ENCODE measurements at places on chromosomes 6 and 20.

- H3K4me3 ChIP-seq, result peak overlapping the region; percentile 80
- no peaks in the 10 kb centered on the region for H3K36me3 ChIP-seq
- peak overlapping the region; percentile 66 for H3K27ac ChIP-seq
- no peak for DNase-seq
Measured at GRCh38 chr20:17679941-17680835, 1.9 kb downstream of the RRBP1 start.

DNA sequence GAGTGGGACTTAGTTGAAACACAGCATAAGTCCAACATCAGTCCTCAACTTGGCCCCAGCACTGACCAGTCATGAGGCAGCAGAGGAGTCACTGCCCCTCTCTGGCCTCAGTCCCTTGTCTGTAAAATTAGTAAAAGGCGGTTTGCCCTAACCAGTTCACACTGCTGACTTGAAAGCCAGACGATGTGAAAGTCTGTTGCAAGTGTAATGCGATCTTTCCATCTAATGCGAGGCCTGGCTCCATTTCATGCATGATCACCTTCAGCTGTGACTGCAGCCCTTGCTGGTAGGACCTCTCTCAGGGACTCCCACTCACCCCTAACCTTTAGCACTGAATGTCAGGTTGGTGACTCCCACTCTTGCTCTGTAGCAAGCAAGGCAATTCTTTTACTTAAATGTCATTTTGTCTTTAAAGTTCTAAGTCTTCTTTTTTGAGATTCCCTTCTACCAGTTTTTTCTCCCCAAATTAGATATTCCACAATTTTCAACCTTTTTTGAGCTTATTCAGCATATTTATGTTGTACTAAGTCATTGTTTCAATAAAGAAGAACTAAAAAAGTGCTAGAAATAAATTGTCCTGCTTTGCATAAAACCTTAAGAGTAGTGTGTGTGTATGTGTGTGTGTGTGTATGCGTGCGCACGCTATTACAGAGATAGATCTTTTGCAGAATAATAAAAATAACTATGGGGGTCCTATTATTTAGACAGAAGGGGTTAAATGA lies 245.5 kb downstream of the PACRG start:
- no peak overlapping the region for H3K27ac ChIP-seq
- H3K36me3 ChIP-seq, result no peaks in the 10 kb centered on the region
- no peak overlapping the region for H3K4me3 ChIP-seq

GRCh38 chr6:165514621-165515020 lies 148.4 kb downstream of the PDE10A start:
- H3K27me3 ChIP-seq, result no peaks in the 10 kb centered on the region
- DNase-seq, result no peak
- H3K4me3 ChIP-seq, result no peak overlapping the region

GRCh38 chr20:944148-944547 lies 28.0 kb upstream of the ANGPT4 start:
- H3K36me3 ChIP-seq, result no peaks in the 10 kb centered on the region
- no peaks in the 10 kb centered on the region for H3K4me1 ChIP-seq
- DNase-seq, result no peak
- peaks cover 10% of the 10 kb centered on the region for H3K27me3 ChIP-seq
- H3K4me3 ChIP-seq, result no peak overlapping the region
- H3K27ac ChIP-seq, result no peak overlapping the region

DNA sequence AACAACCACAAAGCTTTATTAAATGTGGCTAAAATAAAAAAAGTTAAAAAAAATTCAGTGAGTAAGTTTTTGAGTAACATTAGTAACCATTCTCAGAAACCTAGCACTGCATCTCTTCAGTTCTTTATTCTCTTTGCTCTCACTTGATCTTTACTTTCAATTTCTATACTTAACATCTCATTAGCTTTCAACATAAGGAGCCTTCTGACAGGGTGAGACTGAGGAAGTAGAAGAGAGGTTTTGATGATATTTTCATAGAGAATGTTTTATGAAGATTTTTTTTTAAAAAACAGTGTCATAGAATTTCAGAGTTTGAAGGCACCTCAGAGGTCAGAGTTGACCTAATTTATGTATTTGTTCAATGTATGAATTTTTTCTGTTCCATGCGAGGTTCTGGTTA lies 60.8 kb downstream of the FAM83B start:
- DNase-seq, result no peak
- H3K4me1 ChIP-seq, result no peaks in the 10 kb centered on the region
- no peak overlapping the region for H3K4me3 ChIP-seq
- no peak overlapping the region for H3K27ac ChIP-seq

DNA sequence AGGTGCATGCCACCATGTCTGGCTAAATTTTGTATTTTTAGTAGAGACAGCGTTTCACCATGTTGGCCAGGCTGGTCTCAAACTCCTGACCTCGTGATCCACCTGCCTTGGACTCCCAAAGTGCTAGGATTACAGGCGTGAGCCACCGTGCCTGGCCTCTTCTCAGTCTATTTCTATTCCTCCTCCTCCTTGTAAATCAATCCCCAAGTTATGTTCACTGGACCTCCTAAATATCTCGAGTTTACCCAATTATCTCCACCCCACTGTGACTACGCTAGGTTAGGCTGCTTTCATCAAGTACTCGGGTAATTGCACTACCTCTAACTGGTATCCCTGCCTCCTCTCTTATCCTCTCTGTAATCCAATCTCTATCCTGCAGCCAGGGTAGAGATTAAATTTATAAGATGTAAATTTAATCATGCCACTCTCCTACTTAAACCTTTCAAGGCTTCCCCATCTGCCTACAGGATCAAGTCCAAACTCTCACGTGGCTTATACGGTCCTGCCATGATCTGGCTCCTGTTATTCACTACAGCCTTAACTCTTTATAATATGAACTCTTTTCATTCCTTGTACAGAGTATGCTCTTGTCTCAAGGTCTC lies 837 bp upstream of the MAD2L1BP start:
- peaks cover 28% of the 10 kb centered on the region for H3K36me3 ChIP-seq
- DNase-seq, result no peak
- H3K27me3 ChIP-seq, result no peaks in the 10 kb centered on the region
- H3K27ac ChIP-seq, result peak overlapping the region; percentile 96
- peaks cover 55% of the 10 kb centered on the region for H3K4me1 ChIP-seq

DNA sequence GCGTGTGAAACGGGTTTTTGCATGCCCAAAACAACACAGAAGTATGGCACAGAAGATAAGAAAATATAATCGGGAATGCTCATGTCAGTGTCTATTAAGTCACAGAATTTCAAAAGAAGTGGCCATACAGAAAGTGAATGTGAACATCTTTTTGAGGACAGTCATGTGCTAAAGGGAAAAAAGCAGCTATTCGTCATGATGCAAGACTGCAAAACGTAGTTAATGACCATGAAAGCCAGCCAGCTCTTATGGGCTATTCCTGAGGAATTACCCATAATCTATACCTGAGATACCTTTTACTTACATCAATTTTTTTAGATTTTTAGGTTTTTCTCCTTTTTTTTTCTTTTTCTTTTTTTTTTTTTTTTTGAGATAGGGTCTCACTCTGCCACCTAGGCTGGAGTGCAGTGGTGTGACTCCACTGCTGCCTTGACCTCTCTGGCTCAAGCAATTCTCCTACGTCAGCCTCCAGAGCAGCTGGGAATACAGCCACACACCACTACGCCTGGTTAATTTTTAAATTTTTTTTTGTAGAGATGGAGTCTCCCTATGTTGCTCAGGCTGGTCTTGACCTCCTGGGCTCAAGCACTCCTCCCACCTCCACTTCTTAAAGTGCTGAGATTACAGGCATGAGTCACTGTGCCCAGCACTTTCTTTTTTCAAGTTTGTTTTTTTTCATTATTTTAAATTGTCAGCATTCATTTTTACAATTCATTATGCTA lies 18.1 kb upstream of the ZBP1 start:
- H3K36me3 ChIP-seq, result peaks cover 5% of the 10 kb centered on the region
- peaks cover 32% of the 10 kb centered on the region for H3K27me3 ChIP-seq
- no peak overlapping the region for H3K27ac ChIP-seq
- no peak overlapping the region for H3K4me3 ChIP-seq

GRCh38 chr20:60587986-60588385 lies 629.8 kb downstream of the CDH26 start:
- H3K27me3 ChIP-seq, result no peaks in the 10 kb centered on the region
- no peaks in the 10 kb centered on the region for H3K36me3 ChIP-seq
- no peak overlapping the region for H3K4me3 ChIP-seq
- no peak overlapping the region for H3K27ac ChIP-seq
- H3K4me1 ChIP-seq, result no peaks in the 10 kb centered on the region

DNA sequence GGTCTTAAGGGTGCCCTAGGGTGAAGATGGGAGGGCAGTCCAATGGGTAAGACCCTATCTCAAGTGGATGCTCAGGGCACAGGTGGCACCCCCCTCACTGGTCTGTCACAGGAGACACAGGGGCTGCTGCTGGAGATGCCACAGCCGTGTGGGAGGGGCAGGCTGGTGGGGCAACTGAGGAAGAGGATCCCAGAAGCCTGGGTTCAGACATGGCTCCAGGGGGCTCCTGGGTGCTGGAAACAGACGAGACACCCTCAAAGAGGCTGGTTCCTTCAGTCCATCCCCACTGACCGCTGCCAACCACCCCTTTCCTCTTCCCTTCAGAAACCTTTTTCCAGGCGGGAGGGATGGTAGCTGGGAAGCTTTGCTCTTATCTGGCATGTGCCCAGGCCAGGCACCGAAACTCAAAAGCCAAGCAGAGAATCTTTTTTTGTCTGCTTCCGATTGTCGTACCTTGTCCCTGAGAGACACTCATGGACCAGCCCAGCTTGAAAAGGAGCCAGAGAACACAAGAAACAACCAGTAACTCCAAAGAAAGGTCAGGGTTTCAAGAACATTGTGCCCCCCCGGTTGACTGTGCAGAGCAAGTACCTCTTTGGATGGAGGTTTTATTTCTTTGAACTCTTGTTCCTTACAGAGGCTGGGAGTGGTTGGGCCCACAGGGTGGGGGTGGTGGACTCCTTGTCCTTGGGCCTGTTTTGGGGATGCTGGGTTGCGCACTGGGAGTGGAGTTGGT lies 28.5 kb upstream of the EMILIN3 start:
- H3K27me3 ChIP-seq, result no peaks in the 10 kb centered on the region
- DNase-seq, result no peak
- H3K4me3 ChIP-seq, result no peak overlapping the region
- H3K36me3 ChIP-seq, result no peaks in the 10 kb centered on the region
- no peaks in the 10 kb centered on the region for H3K4me1 ChIP-seq

DNA sequence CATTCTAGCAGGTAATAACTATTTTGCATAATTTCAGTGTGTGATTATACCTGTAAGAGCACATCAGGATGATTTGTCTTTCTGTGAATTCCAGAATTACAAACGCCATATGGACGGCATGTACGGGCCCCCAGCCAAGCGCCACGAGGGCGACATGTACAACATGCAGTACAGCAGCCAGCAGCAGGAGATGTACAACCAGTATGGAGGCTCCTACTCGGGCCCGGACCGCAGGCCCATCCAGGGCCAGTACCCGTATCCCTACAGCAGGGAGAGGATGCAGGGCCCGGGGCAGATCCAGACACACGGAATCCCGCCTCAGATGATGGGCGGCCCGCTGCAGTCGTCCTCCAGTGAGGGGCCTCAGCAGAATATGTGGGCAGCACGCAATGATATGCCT lies 122.7 kb downstream of the TMEM242 start:
- DNase-seq, result no peak
- no peaks in the 10 kb centered on the region for H3K27me3 ChIP-seq
- H3K36me3 ChIP-seq, result peaks cover 81% of the 10 kb centered on the region
- no peak overlapping the region for H3K4me3 ChIP-seq
- peaks cover 9% of the 10 kb centered on the region for H3K4me1 ChIP-seq

All from activated B cell treated with CpG ODN at 0.5 μM for 24 hours (primary cell).